Activated CD8-positive, alpha-beta memory T cell treated with anti-CD3 and anti-CD28 coated beads for 1 hour (primary cell): ENCODE measurements at places on chromosomes 5 and 9.

DNA sequence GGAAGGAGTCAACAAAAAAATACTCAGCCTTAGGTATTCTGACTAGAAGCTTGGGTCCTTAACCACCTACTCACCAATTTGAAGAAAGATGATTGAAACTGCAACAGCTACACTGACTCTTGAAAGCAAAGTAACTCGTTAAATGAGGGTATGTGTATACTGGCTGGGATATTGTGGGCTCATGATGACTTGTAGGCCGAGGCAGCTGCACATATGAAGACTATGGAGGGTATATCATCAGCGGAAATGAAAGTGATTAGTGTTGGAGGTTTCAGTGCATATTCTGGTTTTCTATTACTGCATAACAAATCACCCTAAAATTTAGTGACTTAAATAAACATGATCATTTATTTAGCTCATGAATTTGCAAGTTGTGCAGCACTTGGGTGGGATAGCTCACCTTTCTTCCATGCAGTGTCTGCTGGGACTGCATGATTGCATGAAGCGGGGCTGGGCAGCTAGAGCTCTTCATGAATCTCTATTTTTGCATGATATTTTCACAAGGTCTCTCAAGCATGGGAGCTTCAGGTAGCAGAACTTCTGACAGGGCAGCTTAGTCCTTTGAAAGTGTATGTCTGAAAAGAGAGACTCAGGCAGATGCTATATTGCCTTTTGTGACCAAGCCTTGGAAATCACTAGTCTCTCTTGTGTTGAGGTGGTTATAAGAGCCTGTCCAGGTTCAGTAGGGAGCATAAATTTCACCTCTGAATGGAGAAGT is 96.1 kb upstream of the CDKN2B start:
- no peak for DNase-seq

- DNase-seq, result no peak
Observed at GRCh38 chr5:51389288-51389576, 6.0 kb downstream of the ISL1 start.

GRCh38 chr9:128921881-128922763 is 1.3 kb downstream of the PHYHD1 start:
- no peak for DNase-seq

DNA sequence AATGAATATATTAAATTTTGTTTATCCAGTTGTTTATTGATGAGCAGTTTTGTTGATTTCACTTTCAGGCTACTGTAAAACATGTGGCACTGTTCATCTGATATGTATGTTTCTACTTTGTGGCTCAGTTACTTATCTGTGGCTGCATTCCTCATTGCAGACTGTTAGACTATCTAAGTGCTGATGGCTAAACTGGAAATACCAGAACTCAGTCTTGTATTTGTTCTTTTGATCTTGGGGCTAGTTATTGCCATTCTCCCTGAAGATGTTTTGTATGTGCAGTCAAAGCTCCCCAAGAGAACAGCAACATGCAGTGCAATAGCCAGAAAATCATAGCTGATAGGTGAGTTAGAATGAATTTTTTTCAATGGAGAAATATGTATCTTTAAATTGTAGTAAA is 162.2 kb downstream of the GADD45G start:
- no peak for DNase-seq

DNA sequence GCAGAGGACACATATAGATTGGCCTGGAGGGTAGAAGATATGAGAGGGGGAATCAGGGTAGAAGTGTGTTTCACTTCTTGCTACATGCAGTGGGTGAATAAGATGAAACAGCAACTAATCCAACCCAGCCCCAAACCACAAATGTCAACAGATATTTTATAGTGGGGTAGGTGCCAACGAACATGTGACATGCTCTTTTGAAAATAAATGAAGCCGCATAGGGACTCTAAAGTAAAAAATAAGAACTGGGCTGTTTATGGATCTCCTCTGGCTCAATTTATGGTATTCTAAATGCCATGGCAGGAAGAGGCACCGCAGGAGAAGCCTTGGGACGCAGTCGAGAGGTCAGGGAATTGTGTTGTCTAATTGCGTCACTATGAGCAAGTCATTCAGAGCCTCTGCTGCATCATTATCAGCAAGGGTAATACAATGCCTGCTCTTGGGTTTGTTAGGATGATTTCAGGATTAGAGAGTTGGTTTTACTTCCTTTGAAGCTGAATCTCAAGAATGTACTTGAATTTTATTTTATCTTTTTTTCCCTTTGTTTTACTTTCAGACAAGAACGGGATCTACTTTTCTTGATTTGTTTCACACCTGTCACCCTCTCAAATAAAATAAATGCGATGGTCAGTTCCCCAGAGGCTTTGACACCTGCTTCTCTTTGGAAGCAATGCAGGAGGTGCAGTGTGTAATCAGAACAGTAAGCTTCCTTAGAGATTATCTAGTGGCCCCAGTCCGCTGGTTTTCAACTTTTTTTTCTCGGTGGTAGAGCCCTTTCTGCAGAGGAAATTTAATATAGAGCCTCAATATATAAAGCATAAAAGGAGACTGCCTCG is 375.6 kb upstream of the CLINT1 start:
- DNase-seq, result no peak

DNA sequence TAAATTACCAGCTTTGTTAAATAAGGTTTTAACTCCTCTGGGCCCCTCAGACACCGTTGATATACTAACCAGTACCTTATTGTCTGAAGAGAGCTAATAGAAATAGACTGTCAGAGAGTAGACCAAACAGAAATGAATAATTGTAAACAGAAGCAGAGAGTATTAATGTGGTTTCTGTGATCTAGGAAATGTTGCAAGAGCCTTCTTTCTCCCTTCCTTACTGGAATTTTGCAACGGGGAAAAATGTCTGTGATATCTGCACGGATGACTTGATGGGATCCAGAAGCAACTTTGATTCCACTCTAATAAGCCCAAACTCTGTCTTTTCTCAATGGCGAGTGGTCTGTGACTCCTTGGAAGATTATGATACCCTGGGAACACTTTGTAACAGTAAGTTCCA is 5.1 kb downstream of the TYRP1 start:
- DNase-seq, result no peak

DNA sequence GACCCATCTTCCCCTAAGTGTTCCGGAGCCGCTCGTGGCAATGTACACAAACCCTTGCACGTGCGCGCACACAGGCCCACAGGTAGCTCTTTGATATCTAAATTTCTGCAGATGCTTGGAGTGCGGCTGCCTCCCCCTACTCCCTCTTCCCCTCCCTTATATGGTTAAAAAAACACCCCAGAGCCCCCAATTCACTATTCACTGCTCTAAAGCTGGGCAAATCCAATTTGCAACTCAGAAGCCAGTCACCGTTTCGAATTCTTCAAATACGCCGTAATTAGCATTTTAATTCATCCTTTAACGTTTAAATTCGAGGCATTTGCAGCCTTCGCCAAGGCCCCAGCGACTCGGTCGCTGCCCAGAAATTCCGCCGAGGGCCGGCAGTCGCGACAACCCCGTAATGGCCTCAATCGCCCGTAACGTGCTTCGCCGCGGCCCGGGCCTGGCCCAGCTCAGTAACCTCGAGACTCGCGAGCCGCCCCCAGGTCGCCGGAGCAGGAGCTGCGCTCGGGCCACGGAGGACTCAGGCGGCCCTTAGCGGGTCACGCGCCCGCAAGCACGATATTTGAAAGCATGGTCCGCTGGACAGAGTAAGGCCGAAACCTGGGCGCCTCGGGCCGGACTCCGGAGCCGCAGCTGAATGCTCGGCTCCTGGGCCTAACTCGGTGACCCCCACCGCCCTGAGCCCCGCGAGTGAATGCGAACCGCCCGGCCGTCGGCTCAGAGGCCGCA is 1.3 kb downstream of the IRX2 start:
- no peak for DNase-seq

DNA sequence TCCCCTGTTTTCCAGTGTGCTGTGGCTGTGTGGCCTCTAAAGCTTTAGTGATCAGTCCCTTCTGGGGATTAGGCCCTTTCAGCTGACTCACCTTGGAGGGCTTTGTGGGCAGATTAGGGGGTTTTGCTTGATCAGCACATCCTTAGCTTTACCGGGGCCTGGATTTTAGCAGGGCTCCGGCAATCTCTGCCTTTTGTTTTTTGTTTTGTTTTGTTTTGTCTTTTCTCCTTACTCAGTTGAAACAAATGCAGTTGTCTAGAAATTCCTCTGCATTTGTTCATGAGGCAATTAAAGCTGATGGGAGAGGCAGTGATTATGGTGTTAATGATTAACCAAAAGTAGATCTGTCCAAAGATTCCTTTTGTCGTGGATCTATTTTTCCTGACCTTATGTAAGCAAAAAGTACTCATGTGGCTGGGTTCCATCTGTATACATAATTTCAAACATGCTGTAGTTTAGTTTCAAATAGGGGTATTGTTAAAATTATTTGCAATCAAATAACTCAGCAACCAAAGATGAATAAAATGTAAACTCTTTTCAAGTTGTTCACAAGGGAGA is 5.2 kb upstream of the TDRD7 start:
- no peak for DNase-seq

GRCh38 chr5:96527768-96528661 is 95.0 kb upstream of the PCSK1 start:
- no peak for DNase-seq

GRCh38 chr5:112346411-112347044 is 72.5 kb downstream of the EPB41L4A start:
- DNase-seq, result no peak

- no peak for DNase-seq
Observed at GRCh38 chr9:23665051-23665450, 161.0 kb downstream of the ELAVL2 start.

- DNase-seq, result no peak
Observed at GRCh38 chr9:122097679-122098315, 4.7 kb upstream of the TTLL11 start.

DNA sequence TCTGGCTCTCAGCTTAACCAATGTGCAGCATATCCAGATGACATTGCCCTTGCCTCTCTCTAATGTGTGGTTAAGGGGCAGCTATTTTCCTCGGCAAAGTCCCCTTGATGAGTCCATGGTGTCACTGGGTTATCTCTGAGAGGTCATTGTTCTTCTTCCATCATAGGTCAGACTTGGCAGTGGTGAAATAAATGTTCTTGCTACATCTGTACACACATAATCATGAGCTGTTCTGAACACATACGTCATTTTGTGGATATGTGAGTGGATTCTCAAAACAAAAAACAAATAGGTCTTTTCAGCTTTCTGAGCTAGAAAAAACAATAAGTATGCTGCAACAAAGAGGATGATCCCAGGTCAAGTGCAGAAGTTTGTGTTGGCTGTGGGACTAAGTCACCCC is 134.7 kb upstream of the PTPN3 start:
- DNase-seq, result no peak

- no peak for DNase-seq
Observed at GRCh38 chr5:91194824-91195381, 188.2 kb downstream of the ARRDC3 start.

- DNase-seq, result no peak
Observed at GRCh38 chr5:10935536-10935935, 174.5 kb upstream of the DAP start.

DNA sequence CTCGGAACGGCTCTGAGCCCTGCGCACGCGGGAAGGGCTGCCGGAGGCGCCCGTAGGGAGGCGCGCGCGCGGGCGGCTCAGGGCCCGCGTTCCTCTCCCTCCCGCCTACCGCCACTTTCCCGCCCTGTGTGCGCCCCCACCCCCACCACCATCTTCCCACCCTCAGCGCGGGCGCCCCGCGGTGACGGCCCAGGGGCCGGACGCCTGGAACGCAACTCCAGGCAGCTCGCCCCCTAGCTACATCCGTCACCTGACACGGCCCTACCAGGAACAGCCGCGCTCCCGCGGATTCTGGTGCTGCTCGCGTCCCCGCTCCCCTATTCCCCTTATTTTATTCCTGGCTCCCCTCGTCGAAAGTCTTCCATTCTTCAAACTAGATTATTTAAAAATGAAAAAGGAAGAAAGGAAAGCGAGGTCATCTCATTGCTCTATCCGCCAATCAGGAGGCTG is at the start of gene CDKN2B-AS1:
Gene CDKN2B-AS1, plus strand, starts transcription at position 236 of the 450 bp plus-strand sequence.
- DNase-seq, result no peak

DNA sequence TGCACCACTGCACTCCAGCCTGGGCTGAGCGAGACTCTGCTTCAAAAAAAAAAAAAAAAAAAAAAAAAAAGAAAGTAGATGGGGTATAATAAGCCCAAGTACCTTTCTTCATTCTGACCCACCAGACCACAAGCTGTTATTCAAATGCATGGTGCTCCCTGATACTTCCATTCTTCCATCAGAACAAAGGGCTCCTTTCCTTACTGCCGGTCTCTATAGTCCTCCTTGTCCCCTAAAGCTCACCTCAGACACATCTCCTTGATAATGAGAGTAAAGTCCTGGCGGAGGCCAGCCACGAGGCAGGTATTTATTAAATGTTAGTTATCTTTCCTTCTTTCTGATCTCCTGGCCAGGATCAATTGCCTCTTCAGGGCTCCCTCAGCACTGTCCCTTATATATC is 162.5 kb downstream of the RAB3C start:
- DNase-seq, result no peak

- DNase-seq, result no peak
Observed at GRCh38 chr5:78221964-78222451, 72.5 kb downstream of the AP3B1 start.

GRCh38 chr5:117652036-117652957 is 1077.7 kb upstream of the SEMA6A start:
- no peak for DNase-seq

DNA sequence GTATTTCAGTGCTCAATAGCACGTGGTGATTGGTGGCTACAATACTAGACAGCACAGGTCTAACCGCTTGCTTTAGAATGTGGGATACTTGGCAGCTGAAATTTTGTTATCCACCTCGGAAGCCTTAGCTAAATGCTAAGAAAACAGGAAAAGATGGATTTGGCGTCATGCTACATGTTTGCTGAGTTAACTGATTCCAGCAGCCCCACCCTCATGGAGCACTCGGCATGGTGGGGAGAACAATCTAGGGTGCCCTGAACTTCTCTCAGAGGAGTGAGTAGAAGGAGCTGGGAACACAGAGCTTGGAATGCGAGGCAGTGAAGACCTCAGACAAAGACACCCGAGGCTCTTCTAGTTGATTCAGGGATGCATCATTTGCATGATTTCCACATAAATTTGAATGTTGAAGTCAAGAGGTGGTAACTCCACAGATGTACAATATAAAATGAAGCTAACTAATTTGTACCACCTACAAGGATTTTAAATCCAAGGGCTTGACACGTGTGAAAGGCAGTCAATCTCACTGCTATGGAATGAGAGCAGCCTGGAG is 145.1 kb upstream of the FSTL4 start:
- DNase-seq, result no peak

GRCh38 chr5:172504701-172505402 is 50.5 kb upstream of the SH3PXD2B start:
- DNase-seq, result no peak

DNA sequence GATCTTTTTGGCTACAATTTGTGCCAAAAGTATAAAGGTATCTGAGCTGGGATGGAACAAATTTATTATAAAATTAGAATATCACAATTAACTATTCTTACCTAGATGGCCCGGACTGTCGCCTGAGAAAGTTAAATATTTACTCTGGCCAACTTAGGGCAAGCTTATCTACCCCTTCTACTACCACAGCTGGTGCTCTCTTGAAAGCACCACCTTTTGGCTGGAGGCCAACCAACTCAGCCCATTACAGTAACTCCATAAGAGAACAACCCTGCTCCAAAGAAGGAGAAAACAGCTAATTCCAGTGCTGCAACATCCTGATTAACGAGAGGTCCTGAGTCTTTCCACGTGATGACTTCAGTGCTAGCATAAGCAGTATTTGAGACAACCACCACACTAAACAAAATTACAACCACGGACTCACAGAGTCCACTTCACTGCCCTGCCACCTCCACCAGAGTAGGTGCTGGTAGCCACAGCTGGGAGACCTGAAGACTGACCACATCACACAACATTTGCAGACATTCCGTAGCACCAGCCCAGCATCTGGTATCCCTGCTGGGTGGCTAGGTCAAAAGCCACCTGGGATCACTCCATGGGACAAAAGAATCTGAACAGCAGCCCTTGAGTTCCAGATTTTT is 43.2 kb downstream of the RGMB start:
- no peak for DNase-seq
